T-helper 17 cell (primary cell): ENCODE measurements at places on chromosomes 5 and 9. TPM values are rescaled to one million over a fixed set of nuclear protein-coding genes. Genes with fewer than 3 reads are reported as not detected.

GRCh38 chr5:119721775-119722174 is 92.4 kb downstream of the FAM170A start:
- DNase-seq, result no peak
- no peak overlapping the region for H3K27ac ChIP-seq
- H3K4me3 ChIP-seq, result no peak overlapping the region
- H3K36me3 ChIP-seq, result no peaks in the 10 kb centered on the region

SYNPO gene
- total RNA-seq, result 1.5 TPM

DNA sequence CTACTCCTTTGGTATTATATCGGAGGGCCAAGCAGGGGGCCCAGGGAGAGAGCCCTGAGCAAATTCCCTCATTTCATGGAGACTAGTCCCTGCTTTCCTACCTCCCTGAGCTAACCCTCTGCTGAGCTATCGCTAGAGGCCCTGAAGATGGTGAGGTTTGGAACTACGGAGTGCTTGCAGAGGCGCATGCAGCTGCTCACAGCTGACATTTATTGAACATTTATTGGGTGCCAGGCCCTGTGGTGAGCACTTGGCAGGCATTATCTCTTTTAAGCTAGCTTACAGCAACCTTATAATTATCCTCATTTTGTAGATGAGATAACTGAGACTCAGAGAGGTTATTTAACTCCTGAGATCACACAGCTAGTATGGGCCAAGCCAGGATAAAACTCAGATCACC is 9.8 kb downstream of the FAT2 start:
- peaks cover 9% of the 10 kb centered on the region for H3K4me1 ChIP-seq
- peaks cover 29% of the 10 kb centered on the region for H3K27me3 ChIP-seq
- DNase-seq, result no peak
- H3K36me3 ChIP-seq, result no peaks in the 10 kb centered on the region
- no peak overlapping the region for H3K27ac ChIP-seq

GRCh38 chr9:550333-550732 is 291.2 kb upstream of the DMRT1 start:
- no peak for DNase-seq
- H3K27me3 ChIP-seq, result peaks cover 32% of the 10 kb centered on the region
- H3K4me3 ChIP-seq, result no peak overlapping the region
- H3K27ac ChIP-seq, result peak overlapping the region; percentile 4

DNA sequence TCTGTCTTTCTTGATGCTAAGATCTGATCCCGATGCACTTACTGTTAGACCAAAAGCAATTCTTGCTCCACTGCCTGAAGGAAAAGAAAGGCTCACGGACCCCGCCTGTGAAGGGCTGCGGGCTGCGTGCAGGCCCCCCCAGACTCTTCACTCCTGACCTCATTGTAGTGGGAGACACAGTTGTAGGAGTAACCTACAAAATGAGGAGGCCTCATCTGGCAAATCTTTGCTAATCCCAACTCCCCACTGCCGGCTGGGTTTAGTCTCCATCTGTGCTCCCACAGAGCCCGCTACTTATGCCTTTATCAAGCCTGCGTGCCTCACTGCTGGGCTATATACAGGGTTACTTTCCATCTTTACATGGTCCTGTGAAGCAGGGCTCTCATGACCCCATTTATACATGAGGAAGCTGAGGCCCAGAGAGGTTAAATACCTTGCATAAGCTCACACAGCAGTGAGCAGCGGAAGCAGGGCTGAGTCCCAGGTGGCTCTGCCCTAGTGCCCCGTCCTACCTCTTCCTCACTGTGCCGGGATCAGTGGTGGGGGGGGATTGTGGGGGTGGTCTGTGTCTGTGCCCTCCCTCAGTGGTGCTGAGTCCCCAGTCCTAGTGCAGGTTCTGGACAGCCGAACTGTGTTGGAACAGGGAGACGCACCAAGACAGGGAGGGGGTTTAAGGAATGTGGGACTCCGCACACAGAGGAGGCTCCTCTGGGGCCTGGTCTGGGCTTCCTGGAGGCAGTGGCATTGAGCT is 43.9 kb upstream of the RNF130 start:
- H3K4me3 ChIP-seq, result no peak overlapping the region
- no peaks in the 10 kb centered on the region for H3K4me1 ChIP-seq
- no peak overlapping the region for H3K27ac ChIP-seq
- H3K27me3 ChIP-seq, result peaks cover 18% of the 10 kb centered on the region
- H3K36me3 ChIP-seq, result no peaks in the 10 kb centered on the region
- no peak for DNase-seq

- H3K4me1 ChIP-seq, result peaks cover 9% of the 10 kb centered on the region
- H3K27ac ChIP-seq, result no peak overlapping the region
- no peaks in the 10 kb centered on the region for H3K27me3 ChIP-seq
- H3K4me3 ChIP-seq, result peak overlapping the region; percentile 41
- no peak for DNase-seq
These were observed 11.4 kb downstream of the CEP72 start for GRCh38 chr5:623531-623930.

DNA sequence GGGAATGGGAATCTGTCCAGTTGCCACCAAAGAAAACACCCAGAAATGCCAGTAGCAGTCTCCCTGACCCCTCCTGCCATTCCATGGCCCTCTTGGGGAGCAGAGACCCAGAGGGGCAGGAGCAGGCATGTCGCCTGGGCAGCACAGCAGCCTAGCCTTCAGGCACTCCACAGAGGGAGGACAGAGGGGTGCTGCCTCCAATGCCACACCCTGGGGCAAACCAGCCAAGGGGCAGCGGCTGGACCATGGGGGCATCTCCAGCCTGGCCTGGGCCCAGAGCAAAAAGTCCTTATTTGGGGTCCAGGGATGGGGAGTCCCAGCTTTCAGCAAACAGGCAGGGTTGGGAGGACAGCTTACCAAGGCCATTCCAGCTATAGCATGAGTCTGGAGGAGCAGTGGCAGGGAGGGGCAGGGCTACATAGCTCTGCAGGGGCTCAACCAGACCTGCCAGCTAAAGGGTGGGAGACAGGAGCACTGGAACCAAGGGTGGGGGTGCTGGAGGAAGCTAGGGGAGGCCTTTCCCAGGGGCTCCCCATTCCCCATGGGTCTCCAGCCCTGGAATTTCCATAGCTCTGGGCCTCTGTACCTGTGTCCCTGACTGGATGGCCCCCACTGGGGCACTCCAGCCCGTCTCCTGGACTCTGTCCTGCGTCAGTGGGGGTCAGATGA is 6.7 kb downstream of the BRD3 start:
- H3K36me3 ChIP-seq, result no peaks in the 10 kb centered on the region
- H3K4me3 ChIP-seq, result peak overlapping the region; percentile 19
- peak overlapping the region; percentile 47 for H3K27ac ChIP-seq
- H3K27me3 ChIP-seq, result no peaks in the 10 kb centered on the region
- H3K4me1 ChIP-seq, result peaks cover 43% of the 10 kb centered on the region

DNA sequence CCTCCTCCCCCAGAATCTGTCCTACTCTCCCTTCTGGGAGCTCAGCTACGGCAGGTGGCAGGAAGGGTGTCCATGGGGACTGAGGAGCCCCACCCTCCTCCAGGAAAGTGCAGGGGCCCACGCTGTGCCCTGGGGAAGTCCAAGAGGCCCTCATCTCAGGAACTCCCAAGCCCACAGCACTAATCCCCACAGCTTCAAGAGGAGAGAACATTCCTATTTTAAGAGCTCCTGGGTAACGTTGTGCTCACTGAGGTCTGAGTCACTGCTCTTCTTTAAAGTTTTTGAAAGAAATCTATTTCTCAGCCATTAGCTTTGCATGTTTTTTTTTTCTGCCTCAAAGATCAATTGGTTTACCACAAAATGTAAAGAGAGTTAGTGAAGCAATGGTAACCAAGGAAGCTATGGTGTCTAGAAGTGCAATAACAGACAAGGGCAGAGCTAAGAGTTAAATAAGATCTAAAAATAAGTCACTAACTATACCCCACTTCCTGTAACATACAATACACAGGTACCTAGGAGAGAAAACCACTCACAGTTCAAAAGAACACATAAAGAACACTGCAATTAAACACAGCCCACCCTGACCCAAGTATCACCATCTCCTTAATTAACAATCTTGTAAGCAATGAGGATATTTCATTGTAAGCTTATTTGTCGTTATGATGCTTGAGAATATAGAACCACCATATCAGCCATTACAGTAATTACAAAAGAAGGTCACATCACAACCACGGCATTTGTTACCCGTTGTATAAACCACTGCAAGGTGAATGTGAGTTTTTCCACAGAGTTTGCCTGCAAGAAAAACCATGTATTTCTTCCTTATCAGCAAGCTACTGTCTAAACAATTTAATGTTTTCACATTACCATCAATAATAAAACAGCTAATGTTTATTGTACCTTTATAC is 382.3 kb upstream of the SLC30A5 start:
- peak overlapping the region; percentile 84 for H3K4me3 ChIP-seq
- H3K36me3 ChIP-seq, result no peaks in the 10 kb centered on the region
- peak overlapping the region; percentile 78 for H3K27ac ChIP-seq
- no peak for DNase-seq
- peaks cover 21% of the 10 kb centered on the region for H3K4me1 ChIP-seq

NR5A1 gene
- not detected for total RNA-seq

ISL1 gene
- not detected for total RNA-seq

GRCh38 chr5:19258686-19259085 is 729.3 kb downstream of the CDH18 start:
- no peak overlapping the region for H3K27ac ChIP-seq
- H3K36me3 ChIP-seq, result no peaks in the 10 kb centered on the region
- H3K4me1 ChIP-seq, result no peaks in the 10 kb centered on the region
- H3K27me3 ChIP-seq, result no peaks in the 10 kb centered on the region
- no peak for DNase-seq

GRCh38 chr9:17330097-17330496 is 195.3 kb downstream of the CNTLN start:
- no peak for DNase-seq
- H3K27ac ChIP-seq, result no peak overlapping the region
- H3K36me3 ChIP-seq, result no peaks in the 10 kb centered on the region
- no peak overlapping the region for H3K4me3 ChIP-seq
- H3K4me1 ChIP-seq, result no peaks in the 10 kb centered on the region
- H3K27me3 ChIP-seq, result no peaks in the 10 kb centered on the region

DNA sequence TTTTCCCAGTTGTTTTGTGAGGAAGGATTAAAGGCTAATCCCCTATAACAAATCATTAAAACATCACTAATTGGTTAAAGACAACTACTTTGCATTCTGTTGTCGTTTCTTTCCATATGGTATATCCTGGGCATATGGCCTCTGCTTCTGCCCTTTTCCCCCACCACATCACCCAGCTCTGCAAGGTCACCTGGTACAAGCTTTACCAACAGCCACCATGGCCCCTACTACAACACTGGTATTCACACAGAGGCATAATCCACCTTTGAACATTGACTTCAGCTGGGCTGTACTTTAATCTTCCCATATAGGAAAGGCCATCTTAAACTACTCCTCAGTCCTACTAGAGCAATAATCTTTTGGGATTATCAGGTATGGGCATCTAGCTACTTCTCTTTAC is 866.1 kb downstream of the TLE4 start:
- no peaks in the 10 kb centered on the region for H3K27me3 ChIP-seq
- H3K4me3 ChIP-seq, result no peak overlapping the region
- DNase-seq, result no peak
- no peaks in the 10 kb centered on the region for H3K4me1 ChIP-seq
- H3K36me3 ChIP-seq, result no peaks in the 10 kb centered on the region
- H3K27ac ChIP-seq, result no peak overlapping the region

FOXD4L3 gene
- not detected for total RNA-seq

CLIC3 gene
- total RNA-seq, result 2.1 TPM

DNA sequence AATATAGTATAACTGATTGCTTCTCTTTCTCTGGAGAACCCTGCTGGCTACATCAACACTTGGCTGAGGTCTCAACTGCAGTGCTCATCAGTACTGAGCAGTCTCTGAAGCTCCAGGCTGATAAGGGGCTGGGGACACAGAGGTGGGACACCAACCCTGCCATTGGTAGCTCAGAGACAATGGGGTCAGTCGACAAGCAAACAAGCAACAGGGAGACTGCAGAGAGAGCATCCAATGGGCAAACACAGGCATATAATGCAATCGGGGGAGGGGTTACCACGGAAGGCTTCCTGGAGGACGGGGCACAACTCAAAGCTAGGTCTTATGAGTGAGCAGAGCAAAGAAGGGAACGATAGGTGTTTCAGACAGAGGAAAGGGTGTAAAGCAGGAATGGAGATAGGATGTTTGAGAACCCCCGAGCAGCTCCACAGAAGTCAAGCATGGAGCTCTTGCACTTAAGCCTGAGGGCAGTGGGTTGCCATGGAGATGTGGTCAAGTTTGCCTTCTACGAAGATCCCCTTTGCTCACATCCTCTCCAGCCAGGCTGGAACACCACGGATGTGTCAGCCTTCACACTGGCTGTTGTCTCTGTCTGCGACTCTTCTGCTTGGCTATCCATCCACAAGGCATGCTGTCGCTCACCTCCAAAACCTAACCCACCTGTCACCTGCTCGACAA is 21.5 kb upstream of the AKNA start:
- H3K4me3 ChIP-seq, result peak overlapping the region; percentile 28
- peaks cover 19% of the 10 kb centered on the region for H3K4me1 ChIP-seq
- H3K27me3 ChIP-seq, result peaks cover 6% of the 10 kb centered on the region
- H3K36me3 ChIP-seq, result peaks cover 2% of the 10 kb centered on the region
- H3K27ac ChIP-seq, result no peak overlapping the region

DNA sequence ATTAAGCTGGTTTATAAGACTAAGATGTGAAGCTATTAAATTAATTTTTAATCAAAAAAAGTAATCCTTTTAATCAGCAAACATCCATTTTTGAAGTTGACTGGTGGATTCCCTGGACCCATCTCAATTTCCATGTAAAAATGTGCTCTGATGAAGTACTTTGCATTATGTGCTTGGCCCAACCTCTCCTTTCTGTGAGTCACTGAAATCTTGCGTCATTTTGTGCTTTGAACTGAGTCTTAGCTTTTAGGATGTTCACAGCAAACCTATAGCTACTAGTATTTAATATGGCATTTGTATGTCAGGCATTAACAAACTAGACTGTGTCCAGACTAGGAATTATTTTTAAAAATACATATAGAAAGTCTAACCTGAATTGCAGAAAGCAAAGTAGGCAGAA is 55.0 kb upstream of the CDH12 start:
- no peaks in the 10 kb centered on the region for H3K4me1 ChIP-seq
- no peak overlapping the region for H3K4me3 ChIP-seq
- no peaks in the 10 kb centered on the region for H3K36me3 ChIP-seq
- no peak for DNase-seq
